Activated T-helper 17 cell treated with anti-CD3 and anti-CD28 coated beads, Interleukin-2, amount 50 U/mL, for 72 hours (primary cell): ENCODE measurements at places on chromosomes 4 and X.

DNA sequence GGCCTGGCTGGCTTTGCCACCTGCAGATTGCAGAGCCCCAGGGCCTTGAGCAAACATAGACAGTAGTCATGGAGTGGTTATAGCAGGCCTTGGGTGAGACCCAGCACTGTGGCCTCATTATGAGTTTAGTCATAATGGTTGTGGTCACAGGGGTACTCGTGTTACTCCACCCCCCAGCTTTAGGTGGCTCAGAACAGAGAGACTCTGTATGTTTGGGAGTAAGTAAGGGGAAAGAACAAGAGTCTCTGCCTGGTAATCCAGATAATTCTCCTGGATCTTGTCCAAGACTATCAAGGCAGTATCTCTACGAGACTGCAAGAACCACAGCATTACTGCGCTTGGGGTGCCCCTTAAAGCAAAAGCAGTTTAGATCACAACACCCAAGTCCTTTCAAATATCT, 62.3 kb upstream of the SCRG1 start:
- no peak for ATAC-seq

GRCh38 chrX:67610282-67610681, 66.5 kb downstream of the AR start:
- no peak for ATAC-seq

DNA sequence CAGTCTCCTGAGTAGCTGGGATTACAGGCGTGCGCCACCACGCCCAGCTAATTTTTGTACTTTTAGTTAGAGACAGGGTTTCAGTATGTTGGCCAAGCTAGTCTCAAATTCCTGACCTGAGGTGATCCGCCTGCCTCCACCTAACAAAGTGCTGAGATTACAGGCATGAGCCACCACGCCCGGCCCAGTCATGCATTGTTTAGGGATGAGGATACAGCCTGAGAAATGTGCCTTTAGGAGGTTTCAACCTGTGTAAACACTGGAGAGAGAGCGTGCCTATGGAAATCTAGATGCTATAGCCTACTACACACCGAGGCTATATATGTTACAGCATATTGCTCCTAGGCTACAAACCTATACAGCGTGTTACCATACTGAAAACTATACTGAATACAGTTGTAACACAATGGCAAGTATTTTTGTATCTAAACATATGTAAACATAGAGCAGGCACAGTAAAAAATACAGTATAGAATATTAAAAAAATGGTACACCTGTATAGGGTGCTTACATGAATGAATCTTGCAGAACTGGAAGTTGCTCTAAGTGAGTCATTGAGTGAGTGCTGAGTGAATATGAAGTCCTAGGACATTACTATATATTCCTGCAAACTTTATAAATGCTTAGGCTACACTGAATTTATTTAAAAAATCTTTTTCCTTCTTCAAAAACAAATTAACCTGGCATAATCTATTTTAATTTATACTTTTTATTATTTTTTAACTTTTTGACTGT, 588.2 kb upstream of the ADGRL3 start:
- no peak for ATAC-seq

DNA sequence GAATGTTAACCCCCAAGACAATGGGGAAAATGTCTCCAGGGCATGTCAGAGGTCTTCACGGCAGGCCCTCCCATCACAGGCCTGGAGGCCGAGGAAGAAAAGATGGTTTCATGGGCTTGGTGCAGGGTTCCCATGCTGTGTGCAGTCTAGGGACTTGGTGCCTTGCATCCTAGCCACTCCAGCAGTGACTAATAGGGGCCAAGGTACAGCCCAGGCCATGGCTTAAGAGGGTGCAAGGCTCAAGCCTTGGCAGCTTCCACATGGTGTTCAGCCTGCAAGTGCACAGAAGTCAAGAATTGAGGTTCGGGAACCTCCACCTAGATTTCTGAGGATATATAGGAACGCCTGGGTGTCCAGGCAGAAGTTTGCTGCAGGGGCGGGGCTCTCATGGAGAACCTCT, 50.6 kb downstream of the BMP3 start:
- ATAC-seq: no peak

- ATAC-seq: no peak
Measured at GRCh38 chr4:98643755-98644154, 14.7 kb downstream of the TSPAN5 start.

- ATAC-seq: peak; percentile 50
Measured at GRCh38 chr4:77052352-77052751, 23.4 kb downstream of the CCNI start.

DNA sequence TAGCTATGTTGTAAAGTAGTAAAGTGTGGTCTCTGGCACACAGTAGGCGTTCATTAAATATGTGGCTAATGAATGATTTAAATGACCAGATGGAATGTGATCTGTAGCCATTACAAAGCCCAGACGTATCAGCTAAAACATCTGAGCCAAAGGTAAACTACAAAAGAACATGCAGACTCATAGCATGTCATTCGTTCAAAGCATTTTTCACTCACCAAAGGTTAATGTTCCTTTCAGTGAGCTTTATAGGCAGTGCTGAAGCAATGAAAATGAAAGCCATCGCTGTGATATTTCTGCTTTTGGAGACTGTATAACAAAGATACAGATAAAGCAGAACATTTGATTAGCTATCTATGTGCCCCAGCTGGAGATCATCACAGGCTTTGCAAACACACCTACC, 50.5 kb downstream of the F9 start:
- no peak for ATAC-seq

- peak; percentile 49 for ATAC-seq
Measured at GRCh38 chr4:77308843-77309242, 151.8 kb downstream of the CCNG2 start.

- no peak for ATAC-seq
Measured at GRCh38 chrX:129642641-129643040, 12.1 kb downstream of the APLN start.

- ATAC-seq: no peak
Measured at GRCh38 chr4:144298519-144298918, 158.0 kb upstream of the GYPA start.

- peak; percentile 49 for ATAC-seq
Measured at GRCh38 chrX:39645178-39645895, 452.4 kb downstream of the BCOR start.

DNA sequence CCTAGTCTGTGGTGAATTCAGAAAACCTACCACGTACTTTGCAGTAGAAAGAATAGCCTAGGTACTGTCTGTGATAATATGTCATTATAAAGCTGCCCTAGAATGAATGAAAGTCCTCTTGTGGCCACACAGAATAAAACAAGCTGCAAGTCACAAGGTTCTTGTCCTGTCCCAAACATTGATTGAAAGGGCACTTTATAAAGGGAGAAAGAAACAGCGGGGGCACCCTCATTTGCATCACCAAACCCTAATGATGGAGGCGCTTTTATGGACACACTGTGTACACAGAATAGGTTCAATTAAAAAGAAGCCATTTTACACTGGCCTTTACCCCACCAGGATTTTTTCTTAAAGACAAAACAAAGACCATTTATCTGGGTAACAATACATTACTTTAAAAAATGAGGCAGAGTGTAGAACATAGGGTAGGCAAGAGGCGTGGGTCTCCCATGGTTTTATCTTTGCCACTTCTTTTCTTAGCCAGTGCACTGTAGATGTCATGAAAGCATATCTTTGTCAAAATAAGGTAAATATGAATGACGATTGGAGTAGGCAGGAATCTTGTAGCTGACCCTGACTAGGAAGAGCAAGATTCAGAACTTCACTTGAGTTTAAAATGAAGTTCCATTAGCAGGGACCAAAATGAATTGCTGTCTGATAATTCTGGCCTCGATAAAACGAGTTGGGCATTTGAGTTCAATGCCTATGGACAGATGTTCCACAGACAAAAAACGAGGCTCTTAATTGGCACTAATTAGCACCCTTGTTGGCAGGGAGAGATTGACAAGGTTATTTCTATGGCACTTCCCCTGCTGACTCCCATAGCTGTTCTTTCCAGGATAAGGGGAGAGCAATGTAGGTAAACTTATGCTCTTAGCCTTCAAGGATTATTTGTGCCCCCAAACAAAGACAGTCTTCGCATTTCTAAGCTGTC, 365.1 kb downstream of the AFF2 start:
- no peak for ATAC-seq

- ATAC-seq: no peak
Measured at GRCh38 chrX:12844319-12844718, 22.6 kb upstream of the TLR7 start.

DNA sequence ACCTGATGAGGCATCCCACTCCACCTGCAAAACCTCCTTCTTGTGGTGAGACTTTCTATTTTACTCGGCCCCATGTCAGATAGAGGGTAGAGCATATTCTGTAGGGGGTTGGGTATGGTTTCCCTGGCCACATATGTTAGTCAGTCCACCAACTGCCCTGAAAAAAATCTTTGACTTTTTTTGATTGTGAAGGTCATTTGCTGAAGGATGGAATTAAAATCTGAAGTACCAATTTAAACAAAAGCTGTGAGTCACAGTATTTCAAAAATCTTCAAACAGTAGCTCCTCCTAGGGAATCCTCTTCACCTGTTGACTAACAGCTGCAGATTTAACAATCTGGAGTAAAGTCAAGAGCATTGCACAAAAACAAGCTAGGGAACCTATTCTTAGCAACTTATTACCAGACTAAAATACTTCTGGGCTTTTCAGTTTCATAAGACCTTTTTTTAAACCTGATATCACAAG, 8.0 kb upstream of the CCDC110 start:
- peak; percentile 93 for ATAC-seq

DNA sequence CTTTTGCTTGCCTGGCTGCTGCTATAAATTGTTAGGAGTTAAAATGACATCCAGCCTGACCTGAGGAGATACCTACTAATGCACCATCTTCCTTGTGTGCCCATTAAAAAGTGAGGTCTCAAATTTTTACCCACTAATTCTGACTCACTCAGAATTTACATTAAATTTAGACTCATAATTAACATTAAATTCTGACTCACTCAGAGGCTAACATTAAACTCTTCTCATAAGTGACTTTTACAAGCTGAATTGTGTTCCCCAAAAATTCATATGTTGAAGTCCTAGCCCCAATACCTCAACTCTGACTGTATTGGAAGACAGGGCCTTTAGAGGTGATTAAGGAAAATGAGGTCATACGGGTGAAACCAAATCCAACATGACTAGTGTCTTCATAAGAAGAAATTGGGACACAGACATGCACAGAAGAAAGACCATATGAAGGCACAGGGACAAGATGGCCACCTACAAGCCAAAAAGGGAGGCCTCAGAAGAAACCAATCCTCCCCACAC, 11.8 kb downstream of the CASP6 start:
- peak; percentile 87 for ATAC-seq

DNA sequence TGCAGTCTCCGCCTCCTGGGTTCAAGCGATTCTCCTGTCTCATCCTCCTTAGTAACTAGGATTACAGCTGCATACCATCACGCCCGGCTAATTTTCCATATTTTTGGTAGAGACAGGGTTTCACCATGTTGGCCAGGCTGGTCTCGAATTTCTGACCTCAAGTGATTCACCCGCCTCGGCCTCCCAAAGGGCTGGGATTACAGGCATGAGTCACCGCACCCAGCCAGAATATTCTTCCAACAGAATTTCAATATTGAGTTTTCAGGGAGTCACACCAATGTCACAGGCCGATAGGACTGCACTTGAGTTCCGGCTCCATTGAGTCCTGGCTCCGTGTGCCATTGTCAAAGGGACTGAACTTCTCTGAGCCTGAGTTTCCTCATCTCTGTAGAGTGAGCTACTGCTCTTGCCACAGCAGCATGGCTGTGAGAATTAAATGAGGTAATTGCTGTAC, 82.9 kb downstream of the CLCN4 start:
- ATAC-seq: no peak

DNA sequence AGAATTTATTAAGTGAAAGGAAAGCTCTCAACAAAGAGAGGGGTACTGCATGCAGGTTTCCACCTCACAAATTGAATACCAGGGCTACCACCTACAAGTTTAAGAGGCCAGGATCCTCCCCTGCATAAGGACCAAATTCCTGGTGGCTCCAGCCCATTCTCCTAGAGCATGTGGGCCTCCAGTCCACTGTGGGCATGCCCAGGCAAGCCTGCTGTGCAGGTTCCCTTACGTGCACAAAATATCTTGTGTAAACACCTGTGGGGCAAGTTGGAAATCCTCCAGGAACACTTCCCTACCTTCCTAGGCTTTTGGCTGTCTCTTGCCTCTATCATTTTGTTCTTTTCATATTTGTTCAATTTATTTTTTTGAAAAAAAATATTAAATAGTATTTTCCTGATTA, 724.3 kb downstream of the ARAP2 start:
- ATAC-seq: no peak

GRCh38 chr4:31851946-31852345, 1131.8 kb downstream of the PCDH7 start:
- ATAC-seq: no peak

DNA sequence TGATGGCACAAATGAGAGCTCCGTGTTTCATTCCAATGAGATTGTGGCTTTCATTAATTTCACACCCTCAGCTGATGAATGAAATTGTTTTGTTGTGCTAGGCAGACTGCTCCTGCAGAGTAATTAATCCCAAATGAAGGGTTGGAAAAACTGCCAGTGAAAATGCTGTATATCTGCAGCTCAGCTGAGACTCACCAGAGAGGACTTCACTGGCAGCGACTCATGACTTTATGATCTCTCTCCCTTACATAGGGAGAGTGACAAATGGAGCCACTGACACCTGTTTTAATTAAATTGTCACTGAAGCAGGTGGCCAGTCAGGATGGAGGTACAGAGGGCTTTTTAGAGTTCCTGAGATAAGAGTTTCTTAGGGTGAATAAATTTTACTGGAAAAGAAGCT, 24.8 kb downstream of the GRXCR1 start:
- ATAC-seq: no peak

GRCh38 chr4:90099812-90100211, 27.4 kb upstream of the CCSER1 start:
- no peak for ATAC-seq

DNA sequence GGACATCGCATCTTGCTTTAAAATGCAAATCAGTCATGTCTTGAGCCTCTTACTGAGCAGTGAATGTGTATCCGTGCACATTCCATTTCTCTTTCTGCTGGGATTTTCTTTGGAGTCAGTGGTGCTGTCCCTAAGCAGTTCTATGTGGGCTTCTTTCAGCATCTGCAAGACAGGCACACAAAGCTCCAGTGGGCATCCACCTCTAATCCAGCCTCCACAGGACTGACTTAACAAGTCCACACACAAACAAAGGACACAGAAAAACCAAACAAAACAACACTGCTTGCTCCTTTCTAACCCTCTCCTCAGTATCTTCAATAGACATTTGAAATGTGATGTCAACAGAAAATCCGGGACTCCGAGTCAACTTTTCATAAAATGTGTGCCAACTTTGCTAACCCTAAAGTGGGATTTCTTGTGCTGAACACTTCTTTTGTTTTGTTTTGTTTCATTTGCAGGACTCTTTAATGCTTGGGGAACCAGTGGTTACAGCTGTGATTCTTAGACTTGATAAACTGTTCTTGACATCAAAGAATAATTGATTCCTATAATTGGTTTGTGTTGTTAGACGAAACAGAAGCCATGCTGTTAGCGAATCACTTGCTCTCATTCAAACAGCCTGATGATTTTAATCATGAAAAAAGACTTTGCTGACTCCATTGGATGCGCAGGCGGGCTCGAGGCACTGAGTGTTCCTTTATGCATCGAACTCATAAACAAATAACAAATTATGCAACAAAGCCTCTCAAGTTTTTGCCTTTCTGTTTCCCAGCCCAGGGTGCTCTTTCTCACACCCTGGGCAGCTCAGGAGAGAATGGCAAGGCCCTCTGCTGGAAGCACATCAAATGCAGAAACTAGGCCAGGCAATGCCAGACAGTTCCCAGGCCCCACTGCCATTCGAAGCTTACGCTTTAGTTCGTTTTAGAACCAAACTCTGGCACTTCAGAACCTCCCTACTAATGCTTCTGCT, 20.1 kb downstream of the ETNPPL start:
- ATAC-seq: no peak

GRCh38 chr4:179486570-179487335, 2044.5 kb upstream of the AGA start:
- ATAC-seq: no peak

- no peak for ATAC-seq
Measured at GRCh38 chr4:168731706-168732414, 235.0 kb downstream of the PALLD start.
